Cardiac muscle cell (in vitro differentiated cells and primary cell): ENCODE measurements at places on chromosomes 3 and 15. TPM values are rescaled to one million over a fixed set of nuclear protein-coding genes. Genes with fewer than 3 reads are reported as not detected.

Gene GNB4
- polyA plus RNA-seq: 18.4 and 29.6 TPM in 2 replicates

Gene AADACL2
- not detected in 2 replicates for polyA plus RNA-seq

GRCh38 chr15:82900511-82901060 is 51.9 kb downstream of the HOMER2 start:
- H3K4me3 ChIP-seq: no peak overlapping the region
- H3K36me3 ChIP-seq: no peaks in the 10 kb centered on the region
- H3K27ac ChIP-seq: peak overlapping the region; percentile 16
- DNase-seq: no peak
- H3K4me1 ChIP-seq: peaks cover 30% of the 10 kb centered on the region

DNA sequence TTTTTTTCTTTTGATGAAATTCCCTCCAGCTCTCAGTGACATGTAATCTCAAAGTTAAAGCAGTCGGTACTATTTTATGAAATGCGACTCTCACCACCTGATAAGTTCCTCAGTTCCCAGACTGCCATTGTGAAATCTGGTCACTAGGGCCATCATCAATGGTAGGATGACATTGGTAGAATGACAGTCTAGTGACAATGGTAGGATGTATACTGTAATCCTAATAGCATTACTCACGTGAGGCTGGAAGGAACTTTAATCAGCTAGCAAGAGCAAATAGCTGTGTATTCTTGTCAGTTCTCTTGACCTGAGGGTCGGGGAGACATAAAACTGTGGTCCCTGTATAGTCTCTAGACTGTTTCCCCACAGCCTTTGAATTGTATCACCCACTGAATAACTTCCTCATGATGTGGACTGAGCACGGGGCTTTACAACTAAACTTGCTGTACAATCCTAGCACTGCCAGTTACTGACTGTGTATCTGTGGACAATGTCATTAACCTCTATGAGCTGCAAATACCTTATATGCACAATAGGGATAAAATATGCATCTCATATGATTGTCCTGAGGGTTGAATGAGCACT is 23.2 kb downstream of the TRAT1 start:
- no peak overlapping the region for H3K4me3 ChIP-seq
- no peak for DNase-seq
- no peaks in the 10 kb centered on the region for H3K27me3 ChIP-seq
- H3K4me1 ChIP-seq: no peaks in the 10 kb centered on the region

DNA sequence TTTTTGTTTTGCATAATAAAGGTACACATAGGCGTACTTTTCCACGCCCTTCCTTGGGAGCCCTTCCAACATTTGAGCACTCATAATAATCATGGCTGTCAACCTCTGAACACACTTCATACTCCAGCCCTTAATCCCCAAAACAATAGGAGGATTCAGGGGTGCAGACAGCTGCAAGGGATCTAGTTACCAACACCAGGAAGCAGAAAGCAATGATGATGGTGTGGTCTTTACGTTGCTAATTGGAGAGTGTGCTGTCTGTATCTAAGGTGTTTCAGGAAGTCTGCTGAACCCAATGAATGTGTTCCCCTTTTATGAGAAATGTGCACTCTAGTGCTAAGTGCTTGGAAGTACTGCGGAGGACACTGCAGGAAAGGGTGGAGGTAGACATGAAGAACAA is 60.3 kb upstream of the PDZRN3 start:
- H3K4me1 ChIP-seq: peaks cover 5% of the 10 kb centered on the region
- DNase-seq: no peak
- H3K36me3 ChIP-seq: no peaks in the 10 kb centered on the region

Gene MELTF
- polyA plus RNA-seq: 12.0 and 16.0 TPM in 2 replicates

DNA sequence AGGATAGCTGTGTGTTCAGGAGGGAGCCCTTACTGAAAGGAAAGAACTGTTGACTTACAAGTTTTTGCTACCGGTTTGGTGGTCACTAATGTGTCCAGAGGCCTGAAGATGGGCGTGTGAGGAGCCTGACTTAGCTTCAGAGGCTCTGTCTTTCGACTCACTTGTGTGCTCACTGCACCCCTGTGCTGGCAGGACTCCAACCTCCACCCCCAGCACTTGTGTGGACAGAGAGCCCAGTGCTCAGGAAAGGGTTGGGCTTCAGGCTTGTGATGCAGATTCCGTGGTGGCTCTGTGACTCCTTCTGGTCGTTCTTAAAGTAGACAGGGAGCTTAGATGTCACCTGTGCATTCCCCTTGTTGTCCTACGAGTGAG is 100.9 kb downstream of the PGPEP1L start:
- H3K4me3 ChIP-seq: no peak overlapping the region
- H3K4me1 ChIP-seq: peaks cover 5% of the 10 kb centered on the region
- no peaks in the 10 kb centered on the region for H3K27me3 ChIP-seq
- no peak overlapping the region for H3K27ac ChIP-seq
- DNase-seq: peak; percentile 72

GRCh38 chr15:36024031-36024688 is 478.2 kb upstream of the DPH6 start:
- no peak overlapping the region for H3K27ac ChIP-seq
- peaks cover 9% of the 10 kb centered on the region for H3K4me1 ChIP-seq
- no peak overlapping the region for H3K4me3 ChIP-seq
- no peaks in the 10 kb centered on the region for H3K36me3 ChIP-seq
- no peaks in the 10 kb centered on the region for H3K27me3 ChIP-seq
- no peak for DNase-seq

- no peak for DNase-seq
- H3K27me3 ChIP-seq: no peaks in the 10 kb centered on the region
- no peak overlapping the region for H3K27ac ChIP-seq
- no peak overlapping the region for H3K4me3 ChIP-seq
- H3K4me1 ChIP-seq: no peaks in the 10 kb centered on the region
Observed at GRCh38 chr15:82103468-82103867, 57.6 kb upstream of the MEX3B start.

DNA sequence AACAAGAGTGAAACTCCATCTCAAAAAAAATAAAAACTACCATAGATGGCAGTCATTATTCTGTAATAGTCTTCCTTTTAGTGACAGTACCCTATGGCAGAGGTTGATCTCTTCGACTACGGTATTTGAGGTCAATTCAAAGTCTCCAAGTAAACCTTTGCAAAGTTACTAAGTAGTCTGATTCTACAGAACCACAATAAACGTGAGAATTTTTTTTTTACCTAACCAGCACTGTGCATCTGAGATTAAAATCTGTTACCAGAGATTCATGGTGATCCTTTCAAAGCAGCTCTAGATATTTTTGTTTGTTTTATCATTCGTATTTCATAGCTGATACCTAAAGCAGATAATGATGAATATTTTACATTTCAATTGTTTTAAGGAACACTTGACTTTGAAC is 86.6 kb upstream of the CHD2 start:
- no peaks in the 10 kb centered on the region for H3K36me3 ChIP-seq
- H3K27me3 ChIP-seq: no peaks in the 10 kb centered on the region
- H3K27ac ChIP-seq: no peak overlapping the region
- H3K4me1 ChIP-seq: peaks cover 31% of the 10 kb centered on the region

- H3K27ac ChIP-seq: peak overlapping the region; percentile 85
- H3K36me3 ChIP-seq: no peaks in the 10 kb centered on the region
- no peak for DNase-seq
- peaks cover 25% of the 10 kb centered on the region for H3K4me1 ChIP-seq
- no peaks in the 10 kb centered on the region for H3K27me3 ChIP-seq
Observed at GRCh38 chr3:52432225-52432624, 12.7 kb downstream of the SEMA3G start.
